Thoracic aorta (tissue), 2 donors: ENCODE measurements at places on chromosomes 2 and 18.

DNA sequence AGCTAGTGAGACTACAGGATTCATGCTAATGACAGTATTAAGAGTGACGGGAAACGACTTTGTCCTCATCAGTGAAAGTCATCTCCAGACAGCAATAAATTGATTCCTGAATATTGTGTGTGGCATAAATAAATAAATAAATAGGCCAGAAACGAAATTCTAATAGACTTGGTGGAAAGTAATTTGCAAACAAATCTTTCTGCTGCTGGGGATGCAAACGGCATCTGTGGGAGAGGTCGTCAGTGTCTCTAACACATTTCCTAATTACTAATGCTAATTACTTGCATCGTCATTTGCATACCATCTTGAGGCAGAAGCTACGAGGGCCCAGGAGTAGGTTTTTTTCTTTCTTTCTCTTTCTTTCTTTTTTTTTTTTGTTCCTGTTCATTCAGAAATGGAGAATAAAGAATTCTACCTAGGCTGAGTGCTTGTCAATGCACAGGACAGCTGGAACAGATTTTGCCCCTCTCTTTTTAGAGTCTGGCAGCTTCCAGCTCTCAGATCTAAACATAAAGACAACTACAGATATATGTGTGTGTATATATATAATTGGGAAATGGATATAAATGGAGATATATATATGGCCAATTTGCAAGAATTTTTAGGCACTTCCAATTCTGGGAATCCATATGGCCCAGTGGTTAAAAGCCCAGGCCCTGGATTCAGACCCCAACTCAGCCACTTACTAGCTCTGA lies 75.1 kb downstream of the SPP2 start:
- no peak for DNase-seq

GRCh38 chr18:55588870-55589595 lies 1.0 kb upstream of the TCF4 start:
- DNase-seq = no peak

DNA sequence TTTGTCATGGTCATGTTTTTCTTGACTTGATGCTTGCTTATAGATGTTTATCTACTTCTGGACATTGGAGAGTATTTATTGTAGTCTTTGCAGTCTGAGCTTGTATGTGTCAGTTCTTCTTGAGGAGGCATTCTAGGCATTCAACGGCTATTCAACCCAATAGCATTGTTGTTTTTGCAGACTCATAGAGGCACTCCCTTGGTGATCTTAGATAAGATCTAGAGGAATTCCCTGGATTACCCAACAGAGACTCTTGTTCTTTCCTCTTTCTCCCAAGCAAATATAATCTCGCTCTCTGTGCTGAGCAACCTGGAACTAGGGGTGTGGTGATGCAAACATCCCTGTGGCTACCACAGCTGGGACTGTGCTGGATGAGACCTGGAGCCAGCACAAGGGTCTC lies 40.4 kb downstream of the SYT4 start:
- DNase-seq = no peak

DNA sequence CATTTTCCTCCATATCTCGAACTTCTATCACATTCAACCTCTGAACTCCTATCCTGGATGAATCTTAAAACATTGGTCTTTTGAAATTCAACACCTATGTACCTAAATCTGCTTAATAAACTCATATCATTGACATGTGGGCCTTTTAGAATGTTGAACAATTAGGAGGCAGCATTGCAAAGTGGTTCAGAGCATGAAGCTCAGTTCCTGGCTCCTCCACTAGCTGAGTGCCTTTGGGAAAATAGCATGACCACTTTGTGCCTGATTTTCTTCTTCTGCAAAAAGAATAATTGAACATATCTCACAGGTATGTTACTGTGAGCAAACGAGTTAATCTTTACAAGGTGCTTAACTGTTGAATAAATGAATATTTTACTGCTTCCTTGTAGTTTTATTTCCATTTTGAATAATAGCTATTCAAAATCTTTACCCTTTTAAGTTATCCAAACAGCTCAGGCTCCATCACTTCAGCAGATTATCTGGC lies 14.3 kb upstream of the ITPRID2 start:
- DNase-seq = no peak
